SJCRH30 (cell line): ENCODE measurements at places on chromosomes 16 and 17. TPM values are rescaled to one million over a fixed set of nuclear protein-coding genes. Genes with fewer than 3 reads are reported as not detected.

ALOX15 gene
- total RNA-seq = 3.0 and 3.6 TPM in 2 replicates

TMEM114 gene
- total RNA-seq = not detected in 2 replicates

PABPN1L gene
- 0.25 TPM in 1 of 2 replicates, not detected in the other for total RNA-seq

MRPS7 gene
- 123 and 142 TPM in 2 replicates for total RNA-seq

TMED6 gene
- not detected in 2 replicates for total RNA-seq

LDHD gene
- 0.08 TPM in 1 of 2 replicates, not detected in the other for total RNA-seq

- no peak for DNase-seq
These were observed 172.3 kb upstream of the CDH11 start for GRCh38 chr16:65294165-65294564.

GRCh38 chr17:4945176-4945943, 3.0 kb downstream of the PFN1 start:
- peak; percentile 81 for DNase-seq

DNA sequence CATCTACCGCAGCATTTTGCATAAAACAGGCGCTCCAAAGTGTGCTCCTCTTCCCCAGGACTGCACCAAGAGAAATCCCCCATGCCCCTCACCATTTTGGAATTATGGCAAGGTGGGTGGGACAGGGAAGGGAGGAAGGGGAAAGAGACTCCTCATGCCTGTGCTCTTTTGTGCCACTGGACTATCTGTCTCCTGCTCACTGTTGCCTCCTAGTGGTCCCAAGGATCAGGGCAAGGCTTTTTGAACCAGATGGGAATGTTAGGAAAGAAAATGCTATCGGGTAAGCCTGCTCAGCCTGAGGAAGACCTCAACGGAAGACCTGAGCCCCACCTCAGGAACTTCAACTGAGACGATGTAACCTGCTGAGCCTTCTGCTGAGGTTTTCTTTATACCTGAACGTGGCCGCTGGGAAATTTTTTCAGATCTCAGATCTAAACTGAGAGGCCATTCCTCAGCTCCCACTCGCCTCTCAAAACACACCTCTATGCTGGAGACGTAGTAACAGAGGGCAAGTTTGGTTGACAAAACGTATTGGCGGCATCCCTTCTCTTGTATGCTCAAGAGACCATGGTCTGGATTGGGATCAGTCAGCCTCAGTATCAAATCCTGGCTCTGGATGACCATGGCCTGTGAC, 58.3 kb downstream of the SPACA3 start:
- peak; percentile 46 for DNase-seq

DNA sequence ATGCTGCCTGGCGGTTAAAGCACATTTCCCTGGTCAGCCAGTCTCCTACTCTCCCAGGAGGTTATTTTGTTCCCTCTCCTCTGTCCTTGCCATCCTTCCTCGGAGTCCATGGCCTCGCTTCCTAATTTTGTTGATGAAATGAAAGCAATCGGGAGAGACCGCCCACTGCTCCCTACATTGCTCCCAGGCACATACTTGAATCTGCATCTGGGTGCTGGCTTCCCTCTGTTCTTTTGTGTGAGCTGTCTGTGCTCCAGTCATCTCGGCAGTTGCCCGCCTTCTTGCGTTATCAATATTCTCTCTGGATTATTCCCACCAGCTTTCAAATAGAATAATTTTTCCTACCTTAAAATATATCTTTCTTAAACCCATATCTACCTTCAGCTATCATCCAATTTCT, 11.1 kb downstream of the KRT23 start:
- DNase-seq = no peak

DNA sequence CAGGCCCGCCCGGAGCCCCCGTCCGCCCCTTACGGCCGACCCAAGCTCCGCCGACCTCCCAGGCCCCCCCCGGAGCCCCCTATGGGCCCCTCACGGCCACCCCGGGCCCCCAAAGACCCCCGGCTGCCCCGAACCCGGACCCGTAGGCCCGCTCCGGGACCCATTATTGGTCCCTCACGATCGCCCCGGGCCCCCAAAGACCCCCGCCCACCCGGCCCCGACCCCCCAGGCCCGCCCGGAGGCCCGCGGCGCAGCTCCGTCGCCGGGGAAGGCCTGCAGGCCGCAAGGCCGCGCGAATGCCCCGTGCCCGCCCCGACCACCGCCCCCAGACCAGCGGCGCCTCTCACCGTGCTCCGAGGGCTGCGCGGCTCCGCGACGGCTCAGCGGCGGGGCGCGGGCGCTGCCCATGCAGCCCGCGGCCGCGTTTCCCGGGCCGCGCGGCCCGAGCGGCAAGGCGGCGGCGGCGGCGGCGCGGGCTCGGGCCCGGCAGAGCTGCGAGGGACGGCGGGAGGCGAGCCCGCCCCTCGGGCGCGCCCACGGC, 393 bp downstream of the ANKRD11 start:
- DNase-seq = no peak

- DNase-seq = no peak
These were observed 182.4 kb downstream of the TOX3 start for GRCh38 chr16:52364500-52364899.

- DNase-seq = no peak
These were observed at the start of gene CYB561 for GRCh38 chr17:63445954-63446752. CYB561 (minus strand) TSS chr17:63446306; CDS start chr17:63437547, 8,759 bp downstream.

DNA sequence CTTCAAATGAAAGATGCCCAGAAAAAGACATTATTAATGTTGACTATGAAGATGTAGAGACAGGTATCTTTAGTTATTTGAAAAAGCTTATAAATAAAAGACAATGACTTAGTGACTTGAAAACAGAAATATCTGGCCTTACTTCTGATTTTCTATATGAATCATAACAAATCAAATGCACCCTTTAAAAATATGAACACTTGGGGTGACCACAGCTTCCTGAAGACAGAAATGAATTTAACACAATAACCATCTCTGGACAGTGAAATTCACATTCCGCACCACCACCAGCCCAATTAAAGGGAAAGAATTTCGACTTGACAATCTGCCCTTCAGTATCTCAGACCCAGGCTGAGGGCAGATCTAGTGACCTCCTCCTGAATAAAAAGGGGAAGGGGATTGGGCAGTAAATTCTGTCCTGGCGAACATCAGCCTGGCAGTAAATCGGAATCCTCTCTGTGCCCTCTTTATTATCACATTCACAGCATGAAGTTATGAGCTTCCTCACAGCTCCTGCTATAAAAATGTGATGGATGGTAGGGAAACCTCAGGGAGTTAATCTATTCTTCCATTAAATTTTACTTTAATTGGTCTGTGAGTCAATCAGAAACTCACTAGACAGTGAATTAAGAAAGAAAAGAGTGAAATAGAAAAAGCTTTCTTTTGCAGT, 131.5 kb downstream of the SNX11 start:
- DNase-seq = no peak

GRCh38 chr17:41520821-41521521, 2.3 kb upstream of the KRT15 start:
- DNase-seq = peak; percentile 27

GRCh38 chr17:68184141-68184571, 63.7 kb upstream of the AMZ2 start:
- DNase-seq = no peak
